Bone marrow (tissue), 2 donors: ENCODE measurements at places on chromosomes 12 and 14.

DNA sequence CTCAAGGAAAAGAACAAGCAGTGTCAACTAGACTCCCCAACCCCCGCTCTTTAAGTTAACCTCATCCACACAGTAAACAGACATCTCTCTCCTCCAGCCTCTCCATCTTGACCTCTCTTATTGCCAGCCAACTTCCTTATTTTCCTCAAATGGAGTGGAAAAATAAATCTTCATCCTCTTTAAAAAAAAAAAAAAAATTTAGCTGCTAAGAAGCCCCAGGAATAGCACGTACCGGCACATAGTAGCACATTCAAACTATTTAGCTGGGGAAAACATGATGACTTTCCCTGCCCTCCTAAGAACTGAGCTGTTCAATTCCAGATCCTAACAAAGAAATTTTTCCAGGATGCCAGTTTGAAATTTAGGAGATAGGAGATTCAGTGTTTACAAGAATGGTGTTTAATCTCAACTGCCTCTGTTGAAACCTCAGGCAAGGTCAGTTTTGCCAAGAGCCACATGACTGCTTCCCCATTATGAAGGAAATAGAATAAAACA lies 90.8 kb downstream of the EPS8 start:
- DNase-seq = no peak

GRCh38 chr12:91636721-91637120 lies 454.1 kb upstream of the DCN start:
- DNase-seq = no peak

GRCh38 chr14:56073799-56074198 lies 44.4 kb upstream of the PELI2 start:
- no peak for DNase-seq

DNA sequence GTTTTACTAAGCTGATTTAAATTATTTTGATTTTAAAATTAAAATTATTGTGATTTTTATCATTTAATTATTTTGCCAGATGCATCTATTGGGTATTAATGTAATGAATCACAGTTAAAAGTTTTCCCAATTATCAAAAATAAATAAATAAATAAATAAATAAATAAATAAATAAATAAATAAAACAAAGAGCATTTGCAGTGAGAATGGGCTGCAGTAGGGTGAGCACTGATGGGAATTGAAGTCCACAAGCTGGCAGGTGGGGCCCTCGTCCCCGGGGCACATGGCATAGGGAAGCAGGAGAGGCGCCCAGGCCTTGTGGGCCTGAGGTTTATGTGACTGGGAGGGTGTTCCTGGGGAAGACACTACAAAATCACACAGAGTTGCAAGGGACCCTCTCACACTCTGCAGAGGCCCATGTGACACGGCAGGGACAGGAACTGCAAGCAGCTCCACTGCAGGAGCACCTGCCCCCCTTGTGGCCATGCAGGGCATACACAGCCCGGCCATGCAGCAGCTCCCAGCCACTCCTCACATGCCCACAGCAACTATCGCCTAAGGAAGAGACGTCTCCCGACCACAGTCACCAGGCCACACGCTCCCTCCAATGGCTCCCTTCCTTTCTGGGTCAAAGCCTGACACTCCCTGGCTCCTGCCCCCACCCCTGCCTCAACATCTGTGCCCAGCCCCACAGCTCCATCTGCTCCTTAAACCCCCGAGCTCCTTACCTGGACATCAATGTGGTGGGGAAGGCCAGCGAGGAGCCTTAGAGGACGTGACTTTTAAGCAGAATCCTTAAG lies 256.3 kb upstream of the SFSWAP start:
- peak; percentile 22 for DNase-seq

- DNase-seq = no peak
Measured at GRCh38 chr12:81930037-81930436, 170.9 kb upstream of the PPFIA2 start.
